Smooth muscle cell of trachea (primary cell): ENCODE measurements at places on chromosomes 3 and 15. TPM values are rescaled to one million over a fixed set of nuclear protein-coding genes. Genes with fewer than 3 reads are reported as not detected.

PPARG gene
- total RNA-seq = 45.4 and 68.1 TPM in 2 replicates

THSD4 gene
- 31.3 and 52.6 TPM in 2 replicates for total RNA-seq

ADAMTS7 gene
- total RNA-seq = 3.8 and 10.9 TPM in 2 replicates

SPINK8 gene
- total RNA-seq = not detected in 2 replicates

PFKFB4 gene
- 10.0 and 12.2 TPM in 2 replicates for total RNA-seq
